ENCODE measurements at places on chromosomes 7 and 10. TPM values are rescaled to one million over a fixed set of nuclear protein-coding genes. Genes with fewer than 3 reads are reported as not detected.
A peak's percentile ranks its signal among the peaks of the same experiment; 100 is the strongest.

EPHB6 gene
- total RNA-seq = 0.53 TPM

RHOBTB1 gene
- 5.1 TPM for total RNA-seq

- DNase-seq = no peak
These were observed 684.3 kb upstream of the AUTS2 start for GRCh38 chr7:68914006-68914405.

TMEM248 gene
- total RNA-seq = 61.9 TPM

ITPRID1 gene
- 1.2 TPM for total RNA-seq

SPRN gene
- total RNA-seq = not detected

CALHM1 gene
- not detected for total RNA-seq

GRCh38 chr7:149245744-149246143, 6.3 kb downstream of the ZNF212 start:
- DNase-seq = no peak

FAM25C gene
- not detected for total RNA-seq

GRCh38 chr10:131312478-131312836, 936 bp upstream of the TCERG1L start:
- no peak for DNase-seq

DNA sequence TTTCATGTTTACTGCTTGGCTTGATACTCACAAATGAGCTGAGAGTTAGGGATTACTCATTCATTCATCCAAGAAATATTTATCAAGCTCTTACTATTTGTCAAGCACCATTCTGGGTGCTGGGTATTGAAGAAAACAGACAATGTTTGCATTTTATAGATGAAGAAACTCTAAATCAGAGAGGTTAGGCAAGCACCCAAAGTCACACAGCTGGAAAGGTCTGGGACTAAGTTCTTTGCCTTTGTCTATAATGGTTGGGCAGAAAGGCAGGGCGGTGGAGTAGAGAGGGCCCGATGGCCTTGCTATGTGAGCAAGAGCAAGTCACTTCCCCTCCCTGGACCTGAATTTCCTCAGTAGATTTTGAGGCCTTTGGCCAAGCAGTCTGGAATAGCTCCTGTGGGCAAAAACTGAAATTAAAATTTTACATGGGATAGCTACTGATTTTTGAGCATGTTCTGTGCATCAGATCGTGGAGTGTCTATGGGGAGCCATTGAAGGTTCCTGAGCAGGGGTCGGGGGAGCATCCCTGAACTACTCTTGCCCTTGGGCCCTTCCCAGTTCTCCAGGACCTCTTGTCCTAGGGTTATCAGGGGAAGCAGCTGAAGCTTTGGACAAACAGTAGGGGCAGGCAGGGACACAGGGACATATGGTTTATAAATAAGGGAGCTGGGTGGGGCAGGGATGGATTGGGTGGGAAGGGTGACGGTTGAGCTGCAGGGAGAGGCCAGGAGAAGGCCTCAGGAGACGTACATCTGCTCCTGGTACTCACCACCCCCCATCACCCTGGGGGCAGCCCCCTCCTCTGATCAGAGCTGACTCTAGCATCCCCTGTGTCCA, 23.3 kb downstream of the AQP1 start:
- DNase-seq = no peak

GRCh38 chr7:137006293-137006692, 137.8 kb downstream of the CHRM2 start:
- no peak for DNase-seq

DNA sequence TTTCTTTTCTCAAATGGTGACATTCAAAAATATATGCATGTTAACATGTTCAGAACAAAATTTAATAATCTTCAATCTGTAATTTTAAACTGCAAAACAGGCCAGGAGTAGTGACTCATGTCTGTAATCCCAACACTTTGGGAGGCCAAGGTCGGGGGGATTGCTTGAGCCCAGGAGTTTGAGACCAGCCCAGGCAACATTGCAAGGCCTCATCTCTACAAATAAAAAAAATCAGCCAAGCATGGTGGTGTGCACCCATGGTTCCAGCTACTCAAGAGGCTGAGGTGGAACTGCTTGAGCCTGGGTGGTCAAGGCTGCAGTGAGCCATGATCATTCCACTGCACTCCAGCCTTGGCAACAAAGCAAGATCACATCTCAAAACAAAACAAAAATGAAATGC, 394.3 kb downstream of the PARD3 start:
- DNase-seq = no peak

DNA sequence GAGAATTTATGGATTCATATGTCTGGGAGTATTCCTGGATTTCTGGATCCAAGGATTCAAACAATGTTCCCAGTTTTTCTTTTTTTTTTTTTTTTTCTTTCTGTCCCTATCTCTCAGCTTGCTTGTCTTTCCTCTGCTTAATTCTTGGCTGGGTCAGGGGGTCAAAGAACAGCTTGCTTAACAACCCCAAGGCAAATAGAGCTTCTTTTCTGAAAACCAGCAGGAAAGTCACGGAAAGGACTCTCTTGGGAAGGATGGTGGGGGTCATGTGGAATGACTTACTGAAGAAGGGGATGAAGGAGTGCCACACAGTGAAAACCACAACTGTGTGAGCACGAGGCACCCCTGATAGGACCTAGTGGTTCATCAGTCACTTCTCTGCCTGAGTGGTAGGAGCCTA, 36.1 kb downstream of the GRK5 start:
- no peak for DNase-seq

DNA sequence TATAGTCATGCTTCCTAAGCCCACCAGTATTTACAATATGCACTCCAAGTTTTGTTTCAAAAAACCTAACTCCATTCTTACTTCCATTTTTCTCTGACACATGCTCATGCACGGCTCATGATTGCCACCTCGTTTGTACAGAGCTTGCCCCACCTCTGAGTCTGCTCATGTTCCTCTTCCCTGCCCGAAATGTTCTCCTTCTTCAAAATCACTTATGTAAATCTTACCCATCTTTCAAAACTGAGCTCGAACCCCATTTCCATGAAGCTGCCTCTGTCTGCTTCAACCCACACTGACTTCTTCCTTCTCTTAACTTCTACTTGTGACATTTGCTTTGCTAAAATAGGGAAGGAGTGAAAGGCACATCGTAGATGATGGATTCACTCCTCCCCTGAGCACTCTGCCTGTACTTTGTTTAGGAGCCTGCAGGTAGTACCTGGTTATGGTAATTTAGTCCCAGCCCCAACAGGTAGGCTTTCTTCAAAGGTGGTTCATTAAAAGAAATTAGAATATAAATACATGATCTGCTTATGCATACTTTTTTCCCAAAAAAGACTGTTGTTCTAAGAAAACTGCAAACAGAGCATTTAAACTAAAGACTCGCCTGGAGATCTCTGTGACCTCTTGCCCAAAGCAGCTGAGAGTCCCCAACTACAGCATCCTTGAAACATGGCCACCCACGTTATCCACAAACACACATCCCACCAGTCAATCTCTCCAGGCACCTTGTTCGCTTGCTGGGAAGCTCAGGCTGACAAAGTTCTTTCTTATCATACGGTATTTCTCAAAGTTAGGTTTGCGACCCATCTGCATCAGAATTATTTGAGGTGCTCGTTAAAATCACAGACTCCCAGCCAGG, 172.0 kb downstream of the DGKI start:
- no peak for DNase-seq

DNA sequence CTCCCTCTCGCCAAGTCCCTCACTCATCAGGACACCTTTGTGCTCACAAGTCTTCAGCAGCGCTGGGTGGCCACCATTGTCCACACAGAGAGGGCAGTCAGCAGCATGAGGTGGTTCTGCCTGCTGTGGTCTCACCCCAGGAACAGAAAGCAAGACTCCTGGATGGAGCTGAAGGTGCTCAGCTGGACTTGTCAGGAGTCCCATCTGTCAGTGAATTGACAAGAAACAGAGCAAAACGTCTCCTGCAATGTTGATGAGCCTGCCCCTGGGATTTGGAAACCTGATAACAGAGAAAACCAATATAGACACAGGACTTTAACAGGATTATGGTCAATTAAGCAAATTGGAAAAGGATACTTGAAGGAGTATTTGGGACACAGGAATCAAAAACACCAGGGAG, 122.2 kb upstream of the PRSS58 start:
- DNase-seq = no peak

GRCh38 chr7:95917634-95918033, 145.3 kb downstream of the DYNC1I1 start:
- DNase-seq = no peak

GRCh38 chr7:56639173-56639746, 493.0 kb downstream of the ZNF479 start:
- DNase-seq = no peak

DNA sequence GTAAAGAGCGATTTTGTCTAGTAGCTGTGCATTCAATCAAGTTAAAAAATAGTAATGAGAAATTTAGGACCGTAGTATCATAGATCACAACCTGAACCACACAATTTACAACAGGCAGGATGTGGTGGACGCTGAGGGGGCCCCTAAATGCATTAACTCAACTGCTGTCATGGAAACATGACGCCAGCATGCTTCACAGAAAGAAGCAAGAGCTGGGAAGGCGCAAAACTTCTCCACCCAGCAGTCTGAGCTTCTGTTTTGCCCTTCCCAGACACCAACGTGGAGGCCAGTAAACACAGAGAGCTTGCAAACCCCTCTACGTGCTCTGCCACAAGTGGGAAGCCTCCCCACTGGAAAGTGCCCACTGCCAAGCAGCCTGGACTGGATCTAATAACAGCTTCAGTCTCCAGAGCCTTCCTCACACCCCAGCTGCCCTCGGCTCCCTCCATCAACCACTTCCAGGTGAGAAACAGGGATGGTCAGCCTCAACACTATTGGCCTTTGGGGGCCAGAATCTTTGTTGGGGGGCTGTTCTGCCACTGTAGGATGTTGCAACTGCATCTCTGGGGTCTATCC, 151.8 kb downstream of the SFMBT2 start:
- DNase-seq = peak; percentile 78

GRCh38 chr7:157234271-157234670, 95.5 kb downstream of the UBE3C start:
- no peak for DNase-seq

- DNase-seq = no peak
These were observed 6.2 kb upstream of the MBL2 start for GRCh38 chr10:52778511-52779392.

GRCh38 chr10:85658518-85658917, 708.1 kb downstream of the GRID1 start:
- DNase-seq = no peak

GRCh38 chr7:13106513-13106912, 419.1 kb downstream of the ARL4A start:
- no peak for DNase-seq

- no peak for DNase-seq
These were observed 1342.6 kb downstream of the REEP3 start for GRCh38 chr10:64863836-64864235.

- DNase-seq = no peak
These were observed 645.7 kb downstream of the DNAJB9 start for GRCh38 chr7:109215341-109215740.

DNA sequence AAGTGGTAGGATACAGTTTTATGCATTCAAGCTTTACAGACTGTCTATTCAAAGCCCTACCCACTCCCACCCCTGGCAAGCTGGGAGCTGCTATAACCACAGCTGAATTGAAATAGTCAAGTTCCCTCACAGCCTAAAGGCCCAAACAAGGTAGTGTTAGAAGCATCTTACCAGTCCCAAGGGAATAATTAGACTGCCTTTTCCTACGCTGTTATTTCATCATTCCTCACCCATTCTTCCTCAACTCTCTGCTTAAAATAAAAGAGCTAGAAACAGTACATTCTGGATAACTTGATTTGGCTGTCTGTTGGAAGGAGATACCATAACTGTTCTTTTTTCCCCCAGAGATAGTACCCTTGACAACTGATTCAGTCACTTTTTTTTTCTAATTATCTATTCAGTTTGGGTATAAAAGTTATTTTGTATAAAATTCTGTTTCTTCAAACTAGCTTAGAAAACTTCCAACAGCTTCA, 54.0 kb downstream of the RAPGEF5 start:
- DNase-seq = no peak

- no peak for DNase-seq
These were observed 134.5 kb downstream of the DYNC1I1 start for GRCh38 chr7:95906851-95907250.
